Naive thymus-derived CD8-positive, alpha-beta T cell (primary cell): ENCODE measurements at places on chromosomes 2 and 18. TPM values are rescaled to one million over a fixed set of nuclear protein-coding genes. Genes with fewer than 3 reads are reported as not detected.

DNA sequence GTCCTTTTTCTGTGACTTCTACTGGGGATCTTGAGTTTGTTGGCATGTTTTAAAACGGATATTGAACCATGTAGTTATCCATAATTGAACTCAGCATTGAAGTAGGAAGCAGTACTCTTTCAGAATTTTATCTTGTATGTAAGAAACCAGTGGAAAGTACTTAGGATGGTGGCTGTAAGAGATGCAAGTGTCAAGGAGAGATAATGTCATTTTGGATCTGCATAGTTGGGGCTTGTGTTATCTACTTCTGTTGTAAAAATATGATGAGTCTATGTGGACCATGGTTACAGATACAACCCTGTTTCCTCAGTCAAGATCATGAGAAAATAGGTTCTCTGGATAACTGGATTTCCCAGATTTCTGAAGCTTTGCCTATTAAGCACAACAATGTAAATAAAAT, 113.7 kb downstream of the NAB1 start:
- no peak overlapping the region for H3K27ac ChIP-seq
- H3K4me3 ChIP-seq, result no peak overlapping the region
- H3K4me1 ChIP-seq, result peaks cover 3% of the 10 kb centered on the region
- DNase-seq, result no peak
- no peaks in the 10 kb centered on the region for H3K36me3 ChIP-seq

DNA sequence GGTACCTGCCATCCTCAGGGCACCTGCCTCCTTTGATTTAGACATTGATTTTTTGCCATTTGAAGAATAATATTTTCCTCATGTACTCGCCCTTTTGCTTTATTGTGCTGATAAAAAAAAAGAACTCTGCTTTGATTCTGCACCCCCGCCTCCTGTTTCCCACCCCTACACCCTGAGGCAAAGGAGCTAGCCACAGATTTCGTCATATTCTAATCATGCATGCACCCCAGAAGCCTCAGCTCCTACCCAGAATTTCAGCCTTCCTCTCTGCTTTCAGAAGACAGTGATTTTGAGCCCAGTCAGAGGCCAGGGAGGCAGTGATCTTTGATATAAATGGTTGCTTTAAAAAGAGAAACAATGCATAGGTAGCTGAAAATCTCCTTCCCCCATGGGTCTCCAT, 329.0 kb downstream of the PTPRM start:
- H3K27ac ChIP-seq, result no peak overlapping the region
- H3K36me3 ChIP-seq, result no peaks in the 10 kb centered on the region
- no peaks in the 10 kb centered on the region for H3K4me1 ChIP-seq
- no peak overlapping the region for H3K4me3 ChIP-seq
- H3K27me3 ChIP-seq, result no peaks in the 10 kb centered on the region

GRCh38 chr18:30163573-30163972, 879.0 kb downstream of the DSC3 start:
- no peaks in the 10 kb centered on the region for H3K4me1 ChIP-seq
- no peak overlapping the region for H3K4me3 ChIP-seq
- H3K27ac ChIP-seq, result no peak overlapping the region
- H3K27me3 ChIP-seq, result no peaks in the 10 kb centered on the region

DNA sequence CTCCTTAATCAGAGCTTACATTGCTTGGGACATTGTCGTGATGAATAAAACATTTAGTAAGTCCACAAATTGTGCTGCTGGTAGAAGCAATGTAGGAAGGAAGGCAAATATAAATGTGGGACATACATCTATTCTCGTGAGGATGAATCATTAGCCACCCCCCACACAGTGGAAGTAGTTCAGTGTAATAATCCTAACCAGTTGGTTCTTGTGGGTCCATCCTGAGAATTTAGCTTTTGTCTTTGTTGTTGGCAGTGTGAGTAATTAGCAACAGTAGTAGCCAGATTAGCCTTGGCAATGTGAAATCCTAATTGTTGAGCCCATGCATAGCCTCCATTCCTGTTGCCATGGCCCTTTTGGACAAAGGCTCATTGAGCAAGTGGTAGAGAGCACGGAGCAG, 532.1 kb downstream of the FBXO15 start:
- no peak overlapping the region for H3K4me3 ChIP-seq
- H3K27ac ChIP-seq, result no peak overlapping the region
- H3K27me3 ChIP-seq, result peaks cover 2% of the 10 kb centered on the region
- DNase-seq, result no peak
- H3K36me3 ChIP-seq, result no peaks in the 10 kb centered on the region
- H3K4me1 ChIP-seq, result no peaks in the 10 kb centered on the region

DNA sequence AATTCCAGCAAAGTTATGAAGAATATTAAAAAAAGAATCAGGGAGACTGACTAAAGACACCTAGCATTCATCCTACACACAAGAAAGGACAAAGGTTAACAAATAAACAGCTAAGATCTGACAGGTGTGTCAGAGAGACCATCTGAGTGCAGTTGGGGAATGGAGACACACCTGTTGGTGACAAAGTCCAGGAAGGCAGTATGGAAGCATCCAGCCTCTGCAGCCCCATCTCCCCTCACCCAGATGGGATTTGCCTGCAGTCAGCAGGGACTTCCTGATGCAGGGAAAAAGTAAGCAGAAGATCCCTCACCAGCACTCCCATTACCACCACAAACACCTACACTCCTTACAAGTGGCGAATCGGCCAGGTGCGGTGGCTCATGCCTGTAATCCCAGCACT, 37.9 kb downstream of the USP34 start:
- H3K4me1 ChIP-seq, result peaks cover 64% of the 10 kb centered on the region
- DNase-seq, result no peak
- H3K4me3 ChIP-seq, result no peak overlapping the region
- H3K27me3 ChIP-seq, result no peaks in the 10 kb centered on the region

TEKT4 gene
- not detected for total RNA-seq

GRCh38 chr2:237733677-237734300, 64.8 kb upstream of the RBM44 start:
- peaks cover 53% of the 10 kb centered on the region for H3K4me1 ChIP-seq
- no peak overlapping the region for H3K4me3 ChIP-seq
- H3K36me3 ChIP-seq, result no peaks in the 10 kb centered on the region

DNA sequence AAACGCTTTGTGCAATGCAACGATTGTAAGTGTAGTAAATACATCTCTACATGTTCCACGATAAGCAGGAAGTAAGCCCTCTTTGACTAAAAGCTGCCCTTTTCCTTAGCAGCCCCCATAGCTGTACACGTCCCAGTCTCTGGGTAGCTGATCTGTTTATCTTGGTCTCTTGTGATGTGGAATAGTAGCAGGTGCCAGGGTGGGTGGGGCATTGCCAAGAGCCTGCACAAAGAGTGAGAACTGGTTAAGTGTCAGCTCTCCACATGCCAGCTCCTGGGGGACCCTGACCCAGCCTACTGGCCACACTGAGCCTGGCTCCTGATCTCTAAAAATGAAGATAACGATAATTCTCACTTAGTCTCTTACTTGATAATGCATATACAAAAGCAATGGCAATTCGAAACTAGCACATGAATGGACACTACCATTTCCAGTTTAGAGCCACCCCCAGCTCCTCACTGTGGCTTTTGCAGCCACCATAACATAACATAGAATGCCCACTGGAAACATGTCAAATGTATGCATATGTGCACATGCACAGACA, 92.3 kb downstream of the MYT1L start:
- peaks cover 9% of the 10 kb centered on the region for H3K27me3 ChIP-seq
- H3K27ac ChIP-seq, result no peak overlapping the region
- no peaks in the 10 kb centered on the region for H3K4me1 ChIP-seq
- no peak for DNase-seq

HRH4 gene
- not detected for total RNA-seq

DNA sequence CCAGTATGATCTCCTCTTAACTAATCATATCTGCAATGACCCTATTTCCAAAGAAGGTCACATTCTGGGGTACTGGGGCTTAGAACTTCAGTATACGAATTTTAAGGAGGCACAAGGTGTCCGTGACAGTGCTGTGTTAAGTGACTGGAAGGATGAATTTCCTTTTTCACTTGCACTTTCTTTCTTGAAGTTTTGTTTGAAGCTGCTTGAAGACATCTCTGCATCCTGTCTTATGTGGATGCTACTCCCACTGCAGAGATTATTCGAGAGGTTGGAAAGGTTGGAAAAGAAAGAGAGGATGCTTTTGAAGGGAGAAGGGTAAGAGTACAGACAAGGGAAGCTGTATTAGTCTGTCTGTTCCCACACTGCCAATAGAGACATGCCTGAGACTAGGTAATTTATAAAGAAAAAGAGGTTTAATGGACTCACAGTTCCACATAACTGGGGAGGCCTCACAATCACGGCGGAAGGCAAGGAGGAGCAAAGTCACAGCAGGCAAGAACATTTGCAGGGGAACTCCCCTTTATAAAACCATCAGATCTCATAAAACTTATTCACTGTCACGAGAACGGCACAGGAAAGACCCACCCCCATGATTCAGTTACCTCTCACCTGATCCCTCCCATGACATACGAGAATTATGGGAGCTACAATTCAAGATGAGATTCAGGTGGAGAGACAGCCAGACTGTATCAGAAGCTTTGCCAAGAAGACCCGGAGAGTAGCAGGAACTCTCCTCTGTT, 3.6 kb upstream of the RNF144A start:
- peak; percentile 67 for DNase-seq
- H3K4me3 ChIP-seq, result peak overlapping the region; percentile 67
- no peaks in the 10 kb centered on the region for H3K27me3 ChIP-seq

INHBB gene
- not detected for total RNA-seq

MERTK gene
- 0.55 TPM for total RNA-seq

GRCh38 chr18:58049000-58049688, 5.1 kb downstream of the NEDD4L start:
- no peaks in the 10 kb centered on the region for H3K36me3 ChIP-seq
- no peaks in the 10 kb centered on the region for H3K27me3 ChIP-seq
- no peak overlapping the region for H3K4me3 ChIP-seq
- no peak for DNase-seq
- no peak overlapping the region for H3K27ac ChIP-seq

DNA sequence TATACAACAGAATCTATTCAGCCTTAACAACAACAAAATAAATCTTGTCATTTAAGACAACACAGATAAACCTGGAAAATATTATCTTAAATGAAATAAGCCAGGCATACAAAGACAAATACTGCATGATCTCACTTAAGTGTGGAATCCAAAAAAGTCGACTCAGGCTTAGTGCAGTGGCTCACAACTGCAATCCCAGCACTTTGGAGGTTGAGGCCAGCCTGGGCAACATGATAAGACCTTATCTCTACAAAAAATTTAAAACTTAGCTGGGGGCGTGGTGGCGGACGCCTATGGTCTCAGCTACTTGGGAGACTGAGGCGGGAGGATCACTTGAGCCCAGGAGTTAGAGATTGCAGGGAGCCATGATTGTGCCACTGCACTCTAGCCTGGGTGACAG, 75.2 kb upstream of the RNU4ATAC start:
- no peaks in the 10 kb centered on the region for H3K4me1 ChIP-seq
- peaks cover 23% of the 10 kb centered on the region for H3K36me3 ChIP-seq
- H3K27ac ChIP-seq, result no peak overlapping the region
- no peaks in the 10 kb centered on the region for H3K27me3 ChIP-seq

DNA sequence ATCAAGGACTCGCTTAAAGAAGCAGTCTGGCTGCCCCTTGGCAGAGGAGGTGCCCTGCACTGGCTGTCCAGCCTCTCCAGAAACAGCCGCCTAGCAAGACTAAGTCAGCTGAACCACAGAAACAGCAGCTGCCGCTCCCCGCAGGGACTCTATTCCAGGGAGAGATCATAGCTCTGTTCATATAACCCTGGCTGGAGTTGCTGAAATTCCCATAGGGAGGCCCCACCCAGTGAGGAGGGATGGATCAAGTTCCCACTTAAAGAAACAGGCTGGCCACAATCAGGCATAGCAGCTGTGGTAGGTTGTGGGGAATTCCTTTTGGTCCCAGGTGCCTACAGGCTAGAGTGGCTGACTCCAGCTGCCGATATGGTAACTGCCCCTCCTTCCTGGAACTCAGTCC, 74.2 kb upstream of the MC4R start:
- no peaks in the 10 kb centered on the region for H3K27me3 ChIP-seq
- H3K36me3 ChIP-seq, result no peaks in the 10 kb centered on the region
- H3K4me1 ChIP-seq, result no peaks in the 10 kb centered on the region
- no peak overlapping the region for H3K4me3 ChIP-seq

DNA sequence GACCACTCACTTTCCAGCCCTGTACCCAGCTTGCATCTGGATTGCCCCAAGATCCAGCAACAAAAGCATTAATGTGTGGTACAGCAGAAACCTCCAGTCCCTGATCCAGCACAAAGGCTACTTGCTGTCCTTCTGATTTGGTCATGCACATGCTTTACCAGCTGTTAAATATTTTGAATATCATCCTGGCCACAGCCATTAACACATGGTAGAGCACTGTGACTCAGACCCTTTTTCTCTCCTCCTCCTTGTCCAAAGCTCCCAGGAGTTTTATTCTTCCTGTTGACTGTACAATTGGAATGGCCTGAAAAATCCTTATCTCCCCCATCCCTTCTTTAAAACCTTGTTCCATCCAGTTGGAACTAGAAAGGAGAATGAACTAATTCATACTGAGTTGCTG, 419.7 kb upstream of the TNP1 start:
- no peak for DNase-seq
- H3K4me3 ChIP-seq, result no peak overlapping the region
- no peak overlapping the region for H3K27ac ChIP-seq

SKOR2 gene
- total RNA-seq, result not detected

DNA sequence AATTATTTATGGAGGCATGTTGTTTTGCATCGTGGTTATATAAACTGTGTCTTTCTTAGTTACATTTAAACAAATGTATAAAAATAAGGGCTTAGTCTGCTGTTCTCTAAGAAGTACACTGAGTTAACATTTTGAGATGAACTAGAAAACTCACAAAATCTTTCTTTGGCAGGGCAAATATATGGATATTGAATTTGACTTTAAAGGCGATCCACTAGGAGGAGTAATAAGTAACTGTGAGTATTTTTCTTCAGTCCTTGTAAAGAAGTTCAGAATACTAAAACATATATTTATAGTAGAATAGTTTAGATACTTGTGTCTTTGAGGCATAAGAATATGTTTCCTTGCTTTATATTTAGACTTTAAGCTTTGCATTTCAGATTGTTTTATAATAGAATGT, 104.8 kb downstream of the MYO1B start:
- no peak overlapping the region for H3K4me3 ChIP-seq
- H3K27ac ChIP-seq, result no peak overlapping the region
- no peaks in the 10 kb centered on the region for H3K36me3 ChIP-seq
- no peaks in the 10 kb centered on the region for H3K4me1 ChIP-seq
- peaks cover 13% of the 10 kb centered on the region for H3K27me3 ChIP-seq
- no peak for DNase-seq

DNA sequence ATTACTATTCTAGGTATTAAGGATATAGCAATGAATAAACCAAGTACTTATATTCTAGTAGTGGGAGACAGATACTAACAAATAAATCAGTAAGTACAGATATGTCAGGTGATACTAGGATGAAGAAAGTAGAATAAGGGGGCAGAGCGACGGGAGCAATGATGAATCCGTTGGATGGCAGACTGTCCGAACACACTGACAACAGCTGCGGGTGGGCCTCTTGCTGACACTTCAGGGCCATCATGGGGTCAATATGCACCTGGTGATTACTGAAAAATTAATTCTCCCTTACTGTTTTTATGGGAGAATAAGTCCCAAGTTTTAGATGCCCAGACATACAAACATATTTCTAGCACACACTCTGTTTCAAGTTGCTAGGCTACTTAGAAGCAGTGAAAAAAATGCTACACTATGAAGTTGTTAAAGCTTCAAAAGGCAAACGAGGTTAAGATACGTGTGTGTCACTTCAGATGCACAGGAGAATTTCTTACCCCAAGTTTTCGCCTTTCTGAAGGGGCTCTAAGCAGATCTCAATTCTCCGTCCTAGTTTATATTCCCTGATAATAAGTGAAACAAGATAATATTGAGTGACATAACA, 78.7 kb downstream of the USP40 start:
- no peak for DNase-seq
- H3K27ac ChIP-seq, result no peak overlapping the region
- no peaks in the 10 kb centered on the region for H3K4me1 ChIP-seq
- no peak overlapping the region for H3K4me3 ChIP-seq
- peaks cover 74% of the 10 kb centered on the region for H3K36me3 ChIP-seq
